ENCODE measurements at places on chromosomes 5 and 9.
A peak's percentile ranks its signal among the peaks of the same experiment; 100 is the strongest.

DNA sequence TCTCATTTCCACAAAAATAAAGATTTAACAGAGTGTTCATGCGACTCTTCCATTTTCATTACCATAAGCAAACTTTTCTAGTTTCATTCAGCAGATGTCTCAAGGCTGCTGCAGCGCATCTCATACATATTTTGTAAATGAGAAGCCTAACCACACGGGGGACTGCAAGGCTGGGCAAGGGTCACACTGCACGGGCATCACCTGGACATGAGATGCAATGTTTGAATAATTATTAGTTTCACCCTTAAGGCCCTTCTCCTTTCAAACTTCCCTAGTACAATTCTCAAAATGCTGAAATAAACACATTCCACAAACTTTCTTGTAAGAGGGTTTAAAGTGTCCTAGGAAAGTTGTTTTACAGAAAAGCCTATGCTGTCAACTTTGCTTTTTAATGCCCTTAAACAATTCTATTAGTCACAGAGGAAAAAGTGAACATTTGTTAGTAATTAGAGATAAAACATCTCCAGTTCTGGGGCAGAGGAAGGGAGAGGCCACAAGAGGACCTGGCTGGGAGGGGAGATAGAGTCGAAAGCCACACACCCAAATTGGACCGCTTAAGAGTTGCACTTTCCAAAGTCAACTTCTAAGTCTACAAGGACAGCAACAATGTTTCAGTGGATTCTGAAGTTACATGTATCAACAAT is 1.3 kb downstream of the DENND1A start:
- DNase-seq = no peak

- no peak for DNase-seq
Observed at GRCh38 chr9:91658513-91659105, 235.0 kb upstream of the NFIL3 start.

GRCh38 chr9:87499424-87500017 is 1.9 kb downstream of the DAPK1 start:
- DNase-seq = no peak

DNA sequence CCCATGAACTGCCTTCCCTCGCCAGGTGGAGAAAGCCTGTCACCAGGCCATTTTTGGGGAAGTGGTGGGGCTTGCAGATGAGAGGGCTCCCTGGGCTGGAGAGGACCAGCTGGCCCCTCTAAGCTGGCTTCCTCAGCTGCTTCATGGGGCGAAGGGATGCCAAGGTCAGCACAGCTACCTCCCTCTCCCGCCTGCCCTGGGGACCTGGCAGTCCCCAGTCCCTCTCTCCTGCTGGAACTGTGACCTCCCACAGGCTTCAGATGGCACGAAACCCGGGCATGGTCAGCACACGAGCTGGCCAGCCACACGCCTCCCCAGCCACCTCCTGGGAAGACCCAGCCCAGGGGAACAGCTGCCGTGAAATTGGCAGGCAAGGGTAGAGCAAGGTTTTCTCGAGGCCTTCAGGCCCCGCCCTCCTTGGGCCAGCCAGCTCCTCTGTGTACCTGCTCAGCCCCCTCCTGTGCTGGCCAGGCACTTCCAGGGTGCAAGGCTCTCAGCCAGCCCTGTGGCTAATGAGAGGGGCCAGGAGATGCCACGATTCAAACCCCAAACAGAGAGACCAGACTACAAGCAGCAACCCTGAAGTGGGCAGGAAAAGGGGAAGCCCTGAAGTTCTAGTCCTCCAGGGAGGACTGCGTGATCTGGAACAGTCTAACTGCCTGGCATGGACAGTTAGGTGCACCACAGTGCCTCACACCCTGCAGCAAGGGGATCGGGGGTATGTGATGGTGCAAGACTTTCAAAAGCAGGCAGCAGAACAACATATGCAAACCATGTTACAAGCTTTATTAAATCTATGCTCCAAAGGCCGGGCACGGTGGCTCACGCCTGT is 12.9 kb downstream of the PLPP7 start:
- no peak for DNase-seq

- no peak for DNase-seq
Observed at GRCh38 chr5:140337880-140338279, 8.5 kb downstream of the HBEGF start.

GRCh38 chr5:171453988-171454387 is 34.5 kb downstream of the FGF18 start:
- DNase-seq = no peak

DNA sequence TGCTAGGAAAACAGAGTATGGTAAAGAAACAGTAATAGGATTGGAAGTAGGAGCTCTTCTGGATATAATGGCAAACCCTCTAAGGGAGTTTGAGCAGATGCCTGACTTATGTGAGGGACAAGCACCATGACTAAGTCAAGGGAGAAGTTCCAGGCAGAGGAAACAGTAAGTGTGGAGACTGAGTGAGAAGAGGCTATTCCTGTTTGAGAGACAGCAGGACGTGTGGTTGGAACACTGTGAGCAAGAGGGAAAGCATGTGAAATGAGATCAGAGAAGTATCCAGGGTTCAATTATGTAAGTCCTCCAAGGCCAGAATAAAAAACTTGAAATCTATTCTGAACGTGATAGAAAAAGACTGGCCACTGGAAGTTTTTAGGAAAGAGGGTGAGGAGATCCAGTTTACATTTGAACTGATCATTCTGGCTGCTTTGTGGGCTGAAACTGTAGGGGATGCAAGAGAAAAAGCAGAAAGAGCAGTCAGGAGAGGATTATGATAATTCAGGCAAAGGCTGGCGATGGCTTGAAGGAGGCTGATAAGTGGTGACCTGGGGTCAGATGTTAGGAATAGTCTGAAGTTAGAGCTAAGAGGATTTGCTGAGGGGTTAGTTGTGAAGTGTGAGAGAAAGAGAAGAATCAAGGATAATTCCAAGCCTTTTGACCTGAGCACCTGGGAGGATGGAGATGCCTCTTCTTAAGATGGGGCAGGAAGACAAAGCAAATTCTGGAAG is 19.2 kb downstream of the DMAC1 start:
- DNase-seq = no peak

DNA sequence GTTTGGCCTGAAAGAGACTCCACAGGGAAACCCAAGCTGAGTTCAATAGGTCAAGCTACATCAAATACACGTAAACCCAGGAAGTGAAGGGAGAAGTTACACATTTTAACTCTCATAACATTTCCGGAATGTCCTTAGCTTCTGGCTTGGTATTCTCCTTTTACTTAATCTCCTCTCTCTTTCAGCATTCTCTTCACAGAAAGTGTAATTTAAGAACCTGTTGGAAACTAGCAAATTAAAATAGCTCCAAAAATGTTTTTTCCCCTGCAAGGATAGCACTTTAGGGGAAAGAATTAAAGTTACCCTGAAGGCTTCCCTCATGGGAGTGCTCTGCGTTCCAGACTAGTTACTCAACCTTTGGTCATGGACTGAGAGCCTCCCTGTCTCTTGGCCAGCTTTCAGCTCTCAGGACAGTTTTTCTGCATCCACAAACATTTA is 292.7 kb upstream of the TARS1 start:
- peak; percentile 74 for DNase-seq

DNA sequence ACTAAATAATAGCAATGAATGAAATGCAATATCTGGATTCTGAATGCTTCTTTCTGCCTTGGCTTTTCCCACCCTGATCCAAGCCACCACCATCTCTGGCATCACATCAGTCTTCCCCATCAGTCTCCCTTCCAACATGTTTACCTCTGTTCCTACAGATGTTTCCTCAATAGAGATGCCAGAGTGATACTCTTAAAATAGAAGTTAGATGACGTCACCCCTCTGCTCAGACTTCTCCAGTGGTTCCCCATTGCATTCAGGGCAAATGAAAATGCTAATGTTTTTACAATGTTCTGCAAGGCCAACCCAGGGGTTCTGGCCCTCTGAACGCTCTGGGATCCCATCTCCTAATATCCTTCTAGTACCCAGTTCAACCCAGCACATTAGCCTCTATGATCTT is 305.8 kb downstream of the TRIM32 start:
- DNase-seq = no peak

GRCh38 chr9:72590824-72591223 is 69.4 kb downstream of the TMC1 start:
- DNase-seq = no peak

DNA sequence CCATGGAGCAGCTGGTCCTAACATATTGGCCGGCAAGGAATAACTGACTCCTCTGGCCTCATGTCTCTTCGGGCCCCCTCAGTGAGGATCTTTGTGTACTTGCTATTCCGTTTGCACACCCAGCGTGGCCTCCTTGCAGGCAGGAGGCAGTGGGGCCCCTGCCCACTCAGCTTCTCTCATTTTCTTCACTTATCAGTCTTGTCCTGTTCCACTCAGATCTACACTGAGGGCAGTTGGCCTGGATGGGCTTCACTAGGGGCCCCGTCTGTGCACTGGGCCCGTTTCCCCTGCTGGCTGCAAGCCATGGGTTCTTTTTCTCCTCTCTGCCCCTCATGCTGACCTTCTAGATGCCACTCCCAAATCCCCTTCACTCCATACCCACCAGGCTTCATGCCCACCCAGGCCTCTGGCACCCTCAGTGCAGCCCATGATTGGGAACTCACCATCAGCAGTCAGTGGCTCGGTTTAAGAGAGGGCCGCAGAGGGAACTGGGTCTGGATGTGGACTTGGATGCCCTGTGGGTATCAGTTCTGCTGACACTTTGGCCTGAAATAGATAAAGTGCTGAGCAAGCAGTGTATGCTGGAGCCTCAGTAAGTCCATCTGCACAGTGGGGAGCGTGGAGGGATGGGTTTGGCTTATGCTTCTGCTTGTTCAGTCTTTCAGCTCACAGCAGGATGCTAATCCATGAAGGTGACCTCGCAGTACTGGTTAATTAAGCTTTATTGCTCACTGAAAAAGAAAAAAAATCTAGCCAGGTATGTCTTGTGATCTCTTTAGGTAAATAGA is 57.9 kb downstream of the ERBIN start:
- no peak for DNase-seq

GRCh38 chr9:23621924-23622323 is 204.1 kb downstream of the ELAVL2 start:
- DNase-seq = no peak

GRCh38 chr9:99885747-99886146 is 20.7 kb upstream of the STX17 start:
- no peak for DNase-seq

GRCh38 chr9:129201866-129202265 is 23.8 kb upstream of the IER5L start:
- no peak for DNase-seq

- no peak for DNase-seq
Observed at GRCh38 chr5:1479581-1480188, 34.4 kb upstream of the SLC6A3 start.

- DNase-seq = no peak
Observed at GRCh38 chr5:141359790-141360426, at the start of gene PCDHGB2. TSS of gene PCDHGB2 (plus strand) at chr5:141359994. CDS start at chr5:141360136, 142 bp downstream.

DNA sequence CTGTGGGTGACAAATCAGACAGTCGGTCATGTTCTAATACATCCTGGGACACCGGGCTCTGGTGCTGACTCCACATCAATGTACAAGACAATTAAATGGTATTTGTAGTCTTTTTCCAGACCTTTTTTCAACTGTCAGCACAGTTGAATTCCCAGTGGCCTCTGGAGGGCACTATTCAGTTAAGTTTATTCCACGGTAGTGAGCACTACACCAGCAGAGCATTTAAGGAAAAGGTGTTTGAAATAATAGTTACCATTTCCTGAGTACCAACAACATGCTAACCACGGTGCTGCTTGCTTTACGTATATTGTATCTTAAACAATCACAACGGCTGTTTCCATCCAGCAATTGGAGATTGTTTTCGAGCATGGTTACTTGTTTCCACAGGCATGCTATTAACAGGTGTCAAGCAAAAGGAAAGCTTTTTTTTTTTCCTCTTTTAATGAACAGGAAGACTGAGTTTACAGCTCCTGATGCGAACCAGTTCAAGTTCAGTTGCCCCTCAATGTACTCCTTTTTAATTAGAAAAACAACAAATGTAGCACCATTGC is 186.7 kb downstream of the PDZD2 start:
- peak; percentile 69 for DNase-seq

- peak; percentile 50 for DNase-seq
Observed at GRCh38 chr5:132258102-132259068, 889 bp downstream of the PDLIM4 start.

GRCh38 chr9:122143296-122143695 is 16.3 kb downstream of the NDUFA8 start:
- no peak for DNase-seq

GRCh38 chr9:126703002-126703865 is 89.5 kb downstream of the LMX1B start:
- DNase-seq = no peak

- DNase-seq = no peak
Observed at GRCh38 chr9:137244486-137245449, 3.7 kb downstream of the TUBB4B start.

DNA sequence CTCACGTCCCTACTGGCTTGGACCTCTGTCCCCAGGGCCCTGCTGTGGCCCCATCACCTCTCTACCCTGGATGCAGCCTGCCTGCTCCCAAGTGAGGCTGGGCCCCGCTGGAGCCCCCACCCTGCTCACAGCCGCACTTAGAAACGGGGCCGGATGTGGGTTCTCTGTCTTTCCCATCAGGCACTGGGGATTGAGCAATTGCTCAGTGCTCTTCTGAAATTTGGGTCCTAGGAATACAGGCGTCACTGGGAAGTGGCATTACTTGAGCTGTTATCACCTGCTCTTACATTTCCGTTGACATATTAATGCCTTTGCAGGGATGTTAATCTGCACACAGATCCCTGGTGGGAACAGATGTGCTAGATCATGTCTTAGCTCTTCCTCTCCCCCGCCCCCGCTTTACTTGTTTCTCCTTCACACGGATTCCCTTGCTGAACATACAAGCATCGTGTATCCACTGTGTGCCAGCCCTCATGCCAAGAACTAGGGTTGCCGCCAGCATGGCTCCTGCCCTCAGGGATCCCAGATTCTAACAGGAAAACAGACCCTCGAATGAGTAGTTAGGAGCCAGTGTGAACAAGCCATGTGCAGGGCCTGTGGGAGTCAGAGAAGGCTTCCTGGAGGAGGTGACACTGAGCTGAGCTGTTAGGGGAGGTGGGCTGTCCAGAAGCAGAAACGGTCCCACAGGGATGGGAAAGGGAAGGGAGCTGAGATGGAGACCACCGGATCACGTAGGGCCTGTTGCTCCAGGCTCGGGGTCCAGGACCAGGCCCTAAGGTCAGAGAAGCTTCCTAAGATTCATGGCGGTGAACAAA is 65.1 kb downstream of the NEK6 start:
- DNase-seq = no peak
